ENCODE measurements at places on chromosomes 3 and 15.

DNA sequence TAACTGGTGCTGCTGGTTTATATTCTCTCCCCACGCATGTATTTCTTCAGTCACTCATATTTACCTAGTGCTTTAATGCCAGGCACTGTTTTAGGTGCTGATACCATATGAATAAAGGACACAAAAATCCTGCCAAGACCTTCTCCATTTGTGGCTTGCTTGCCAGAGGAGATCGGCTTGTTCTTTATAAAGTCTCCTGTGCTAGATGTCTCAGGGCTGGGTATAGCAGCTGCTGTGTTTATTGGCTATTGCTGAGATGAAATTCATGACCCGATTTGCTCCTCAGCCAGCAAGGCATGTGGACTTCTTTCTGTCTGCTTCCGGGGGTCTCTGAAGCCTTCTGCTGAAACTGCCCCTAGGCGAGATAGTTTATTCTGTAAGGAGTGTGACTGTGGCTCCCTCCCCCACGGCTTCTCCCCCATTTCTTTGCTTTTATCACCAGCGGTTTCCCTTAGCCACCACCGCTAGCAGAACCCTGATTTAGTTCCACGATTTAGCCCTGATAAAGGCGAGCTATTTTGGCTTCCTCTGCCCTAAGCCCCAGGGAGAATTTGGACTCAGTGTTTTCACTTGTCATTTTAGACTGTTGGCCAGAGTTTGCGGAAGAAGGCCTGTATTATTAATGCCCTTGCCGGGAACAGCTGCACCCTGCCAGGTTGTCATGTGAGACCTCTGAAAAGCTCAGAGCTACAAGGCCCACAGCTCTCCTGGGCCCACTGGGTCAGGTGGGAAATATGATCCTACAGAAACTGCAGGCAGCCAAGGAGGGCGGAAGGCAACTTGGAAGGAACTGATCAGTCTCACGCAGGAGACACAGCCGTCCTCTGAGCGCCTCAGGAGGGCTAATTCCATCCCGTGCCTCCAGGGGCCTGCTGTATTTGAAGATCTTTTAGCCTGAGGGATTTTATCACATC lies 46.8 kb downstream of the ST6GAL1 start:
- DNase-seq = peak; percentile 6

DNA sequence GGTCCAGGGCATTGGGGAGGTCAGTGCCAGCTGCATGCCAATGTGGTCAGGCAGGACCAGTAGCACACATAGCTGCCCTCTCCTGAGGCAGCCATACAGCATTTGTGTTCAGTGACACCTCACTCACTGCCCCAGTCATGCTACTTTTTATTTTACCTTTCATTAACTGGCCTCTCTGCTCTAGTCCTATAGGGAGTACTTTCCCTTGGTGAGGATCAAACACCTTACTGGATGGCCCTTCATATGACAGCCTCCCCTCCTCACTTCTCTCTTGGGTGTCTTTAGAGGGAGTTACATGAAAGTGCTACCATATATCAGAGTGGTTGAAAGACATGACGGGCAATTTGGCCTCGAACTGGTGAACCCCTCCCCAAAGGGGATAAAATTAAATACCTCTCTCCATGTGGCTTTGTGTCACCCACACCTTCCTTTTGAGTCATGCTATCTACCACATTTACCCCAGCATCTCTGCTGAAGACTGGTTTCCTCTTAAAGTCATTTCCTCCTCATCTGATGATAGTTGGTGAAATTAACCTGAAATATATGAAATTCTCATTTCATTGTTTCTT lies 17.6 kb downstream of the RLBP1 start:
- DNase-seq = no peak

DNA sequence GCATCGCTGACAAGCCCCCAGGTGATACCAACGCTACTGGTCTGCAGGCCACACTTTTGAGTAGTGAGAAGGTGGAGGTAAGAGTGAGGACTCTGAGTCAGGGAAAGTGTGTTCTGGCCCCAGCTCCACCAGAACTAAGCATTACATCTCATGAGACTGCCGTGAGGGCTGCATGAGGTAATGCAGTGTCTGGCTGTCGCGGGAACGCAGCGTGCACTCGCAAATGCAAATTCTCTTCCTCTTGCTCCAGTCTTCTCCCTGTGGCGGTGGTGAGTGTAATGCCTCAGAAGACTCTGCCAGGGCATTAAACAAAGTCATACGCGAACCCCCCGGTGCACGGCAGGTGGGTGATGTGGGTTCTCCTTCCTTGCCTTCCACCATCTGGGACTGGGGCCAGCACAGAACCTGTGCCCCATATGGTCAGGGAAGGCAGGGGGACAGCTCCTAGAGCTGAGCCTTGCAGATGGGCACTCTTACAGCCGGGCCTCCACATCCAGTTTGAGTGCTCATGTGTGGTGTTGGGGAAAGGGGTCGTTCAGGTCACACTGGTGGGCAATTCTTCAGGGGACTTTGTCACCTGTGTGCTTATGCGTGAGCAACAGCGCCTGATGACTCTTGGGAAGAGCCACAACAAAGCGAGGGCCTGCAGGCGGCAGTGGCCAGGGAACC lies 175.8 kb downstream of the XXYLT1 start:
- peak; percentile 68 for DNase-seq

DNA sequence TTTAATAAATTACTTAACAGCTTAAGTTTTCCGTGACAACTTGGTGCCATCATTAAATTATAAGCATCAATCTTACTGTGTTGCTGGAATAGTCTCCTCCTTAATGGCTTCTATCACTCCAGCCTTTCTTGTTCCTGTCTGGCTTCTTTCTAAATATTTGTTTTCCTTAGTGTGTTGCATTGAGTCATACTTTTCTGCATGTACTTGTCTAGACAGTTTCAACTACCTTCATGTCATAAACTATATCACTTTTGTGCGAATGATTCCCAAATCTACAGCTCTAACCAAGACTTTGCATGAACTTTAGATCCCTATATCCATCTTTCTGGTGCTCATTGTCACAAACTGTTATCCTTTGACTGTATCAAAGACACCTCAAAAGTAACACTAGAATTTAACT lies 78.4 kb downstream of the AKAP13 start:
- no peak for DNase-seq

- DNase-seq = no peak
These were observed 272.5 kb downstream of the TBC1D5 start for GRCh38 chr3:17469954-17470353.

DNA sequence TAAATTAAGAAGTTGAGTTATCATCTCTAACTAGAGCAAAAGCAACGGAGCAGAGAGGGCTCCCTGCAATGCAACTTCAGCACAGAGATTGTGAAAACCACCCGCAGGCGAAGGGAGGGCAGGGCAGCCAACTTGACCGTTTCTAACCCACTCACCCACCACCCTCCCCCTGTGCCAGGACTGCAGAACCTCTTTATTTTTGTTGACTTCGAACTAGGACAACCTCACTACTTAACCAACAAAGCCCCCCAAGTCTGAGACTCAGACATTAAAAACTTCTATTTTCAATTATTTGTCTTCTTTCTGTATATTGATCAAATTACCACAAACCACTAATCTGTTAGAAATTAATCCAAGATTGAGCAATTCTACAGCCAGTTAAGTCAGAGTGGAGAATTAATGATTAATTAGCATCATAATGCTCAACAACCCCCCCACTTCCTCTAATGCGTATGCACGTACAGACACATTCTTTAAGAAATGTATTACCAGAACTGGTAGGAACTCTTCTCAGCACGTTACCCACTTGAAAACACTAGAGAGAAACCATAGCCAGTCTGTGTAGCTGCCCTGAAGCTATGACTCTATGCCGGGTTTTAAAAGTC lies 2.0 kb downstream of the MGLL start:
- peak; percentile 47 for DNase-seq

DNA sequence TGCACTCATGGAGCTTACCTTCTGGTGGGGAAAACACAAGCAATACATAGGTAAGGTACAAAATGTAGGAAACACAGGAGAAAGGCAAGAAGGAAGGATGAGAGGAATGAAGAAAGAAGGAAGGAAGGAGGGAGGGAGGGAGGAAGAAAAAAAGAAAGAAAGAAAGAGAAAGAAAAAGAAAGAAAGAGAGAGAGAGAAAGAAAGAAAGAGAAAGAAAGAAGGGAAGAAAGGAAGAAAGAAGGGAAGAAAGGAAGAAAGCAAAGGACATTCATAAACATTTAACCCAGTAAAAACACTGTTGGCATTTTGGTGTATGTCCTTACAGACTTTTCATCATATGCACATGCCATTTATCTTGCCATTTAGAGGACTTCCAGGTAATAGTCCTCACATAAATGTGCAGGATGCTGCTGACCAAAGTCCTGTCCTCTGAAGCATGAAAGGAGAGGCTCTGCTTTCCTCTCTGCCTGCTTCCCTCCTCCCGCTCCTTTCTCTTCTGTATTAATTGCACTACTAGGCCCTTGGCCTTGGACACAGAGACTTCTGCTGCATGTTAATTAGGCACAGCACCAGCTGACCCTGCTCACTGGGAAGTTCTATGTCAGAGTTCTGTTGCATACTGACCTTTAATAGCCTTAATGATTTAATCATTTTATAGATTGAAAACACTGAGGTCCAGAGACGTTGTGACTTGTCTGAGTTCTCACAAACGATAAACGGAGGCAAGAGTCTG lies 29.7 kb upstream of the NDUFB4 start:
- DNase-seq = peak; percentile 68

- no peak for DNase-seq
These were observed 279.4 kb downstream of the RSL24D1 start for GRCh38 chr15:54917312-54917711.

Data from cerebellar cortex (tissue), 1 donor.